Hematopoietic multipotent progenitor cell treated with erythropoietin and hydrocortisone succinate and interleukin-3 and kit ligand, for 4 days (in vitro differentiated cells): ENCODE measurements at places on chromosomes 6 and 20.

- no peak for DNase-seq
Observed at GRCh38 chr6:95503568-95503967, 73.8 kb upstream of the MANEA start.

DNA sequence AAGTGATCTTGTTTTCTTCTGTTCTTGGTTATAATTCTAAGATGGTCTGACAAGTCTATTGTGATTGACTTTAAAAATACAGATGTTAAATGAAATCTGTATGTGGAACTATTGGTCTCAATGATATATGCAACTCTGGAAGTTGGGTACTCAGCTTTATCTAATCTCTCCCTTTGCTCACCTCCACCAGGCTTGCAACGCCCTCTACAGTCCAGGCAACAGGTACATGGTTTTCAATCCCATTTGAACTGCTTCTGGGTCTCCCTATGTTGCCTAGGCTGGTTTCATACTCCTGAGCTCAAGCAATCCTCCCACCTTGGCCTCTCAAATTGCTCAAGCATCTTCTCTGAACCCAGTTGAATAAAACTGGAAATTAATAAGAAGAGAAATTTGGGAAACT, 25.6 kb upstream of the HLA-DQB1 start:
- DNase-seq, result peak; percentile 75

- DNase-seq, result peak; percentile 25
Observed at GRCh38 chr20:46590443-46590842, 40.0 kb upstream of the OCSTAMP start.

DNA sequence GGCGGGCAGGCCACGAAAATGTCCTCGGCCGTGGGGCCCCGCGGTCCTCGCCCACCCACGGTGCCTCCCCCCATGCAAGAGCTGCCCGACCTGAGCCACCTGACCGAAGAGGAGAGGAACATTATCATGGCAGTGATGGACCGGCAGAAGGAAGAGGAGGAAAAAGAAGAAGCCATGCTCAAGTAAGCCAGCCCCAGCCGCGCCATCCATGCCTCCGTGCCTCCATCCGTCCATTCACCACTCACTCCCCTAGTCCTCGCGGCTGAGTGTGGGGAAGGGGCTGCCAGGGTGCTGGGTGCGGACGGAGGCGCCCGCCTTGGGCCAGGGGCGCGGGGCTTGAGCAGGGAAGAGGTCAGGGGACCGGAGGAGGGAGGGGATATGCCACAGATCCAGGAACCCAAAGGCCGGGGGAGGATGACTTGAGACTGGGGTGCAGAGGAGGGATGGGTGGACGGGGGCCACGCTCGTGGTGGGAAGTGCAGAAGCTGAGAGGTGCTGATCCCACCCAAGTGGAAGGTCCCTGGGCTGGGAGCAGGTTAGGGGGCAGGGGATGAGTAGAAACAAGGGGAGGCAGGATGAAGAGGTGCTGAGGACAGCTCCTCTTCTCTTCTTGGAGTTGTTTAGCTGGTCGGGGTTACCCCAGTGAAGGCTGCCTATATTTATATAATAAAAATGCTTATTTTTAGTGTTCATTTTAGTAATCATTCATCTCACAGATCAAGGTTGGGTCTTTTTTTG, 825 bp downstream of the RIMS1 start:
- DNase-seq, result no peak
